Aorta (tissue), 5 donors: ENCODE measurements at places on chromosomes 7 and 10. TPM values are rescaled to one million over a fixed set of nuclear protein-coding genes. Genes with fewer than 3 reads are reported as not detected.
A peak's percentile ranks its signal among the peaks of the same experiment; 100 is the strongest.

DNA sequence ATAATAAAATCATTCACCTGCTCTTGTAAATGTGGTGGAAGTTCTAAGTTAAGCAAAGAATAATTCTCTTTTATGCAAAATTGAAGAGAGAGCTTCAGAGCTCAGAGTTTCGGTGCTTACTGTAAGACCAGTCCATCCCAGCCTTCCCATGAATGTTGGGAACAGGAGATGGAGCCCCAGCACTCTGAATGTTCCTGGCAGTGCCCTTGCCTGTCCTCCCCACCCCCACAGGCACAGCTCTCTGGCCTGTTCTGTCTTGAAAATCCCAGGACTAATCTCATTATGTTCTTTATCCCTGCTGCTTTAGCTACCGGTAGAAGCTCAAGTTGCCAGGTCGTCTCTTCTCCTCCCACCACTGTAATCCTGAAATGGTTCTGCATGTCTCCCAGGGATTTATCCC lies 29.1 kb upstream of the LHFPL3 start:
- DNase-seq, result no peak

DNA sequence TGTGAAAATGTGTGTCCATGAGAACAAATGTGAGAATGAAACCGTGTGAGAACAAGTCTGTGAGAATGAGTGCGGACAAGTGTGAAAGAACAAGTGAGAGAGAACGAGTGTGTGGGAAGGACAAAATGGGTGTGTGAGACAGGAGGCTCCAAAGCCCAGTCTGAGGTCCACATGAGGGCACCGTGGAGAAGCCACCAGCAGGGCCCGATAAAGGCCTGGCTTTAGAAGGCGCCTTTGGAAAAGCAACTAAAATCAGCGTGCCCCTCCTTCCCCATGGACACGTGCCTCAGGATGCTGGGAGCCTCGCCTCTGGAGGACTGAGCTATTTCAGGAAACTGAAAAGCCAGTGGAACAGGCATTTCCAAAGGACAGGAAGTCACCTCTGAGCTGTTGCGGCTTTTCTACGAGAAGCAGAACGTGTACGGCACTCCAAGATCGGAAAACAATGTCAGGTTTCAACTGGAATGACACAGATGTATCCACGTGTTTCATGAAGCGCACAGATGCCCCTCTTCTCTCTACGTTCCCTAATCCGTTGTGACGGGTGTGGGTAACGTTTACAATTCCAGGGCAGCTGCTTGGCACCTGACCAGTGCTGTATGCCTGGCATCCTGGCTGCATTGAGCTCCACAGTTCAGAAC lies 46.4 kb downstream of the ESYT2 start:
- DNase-seq, result peak; percentile 85

DNA sequence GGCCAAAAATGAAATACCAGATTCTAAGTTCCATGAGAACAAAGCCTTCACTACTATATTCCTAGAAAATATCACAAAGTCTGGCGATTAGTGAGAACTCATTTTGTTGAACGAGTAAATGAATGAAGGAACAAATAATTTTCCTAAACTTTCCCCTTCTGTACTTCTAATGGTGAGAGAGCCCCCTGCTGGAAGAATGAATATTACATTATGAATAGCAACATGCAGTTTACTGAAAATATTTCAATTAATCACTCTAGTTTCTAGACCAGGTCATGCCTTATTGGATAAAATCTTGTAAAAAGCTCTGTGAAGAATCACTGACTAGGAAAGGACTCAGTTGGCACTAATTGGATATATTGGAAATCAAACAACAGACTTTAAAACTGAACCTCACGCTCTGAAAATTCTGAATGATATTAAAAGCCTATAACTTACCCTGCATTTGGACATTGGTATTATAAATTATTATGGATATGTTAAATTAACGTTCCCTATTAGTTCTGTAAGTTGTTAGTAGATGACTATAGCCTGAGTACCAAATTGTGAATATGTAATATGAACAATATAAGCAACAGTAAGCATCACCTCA lies 32.4 kb upstream of the MTPN start:
- no peak for DNase-seq

- no peak for DNase-seq
These were observed 1130.9 kb upstream of the CELF2 start for GRCh38 chr10:9886772-9887171.

Gene CADPS2
- 23.8 TPM for total RNA-seq

Gene UTF1
- not detected for total RNA-seq
